T-helper 2 cell (primary cell): ENCODE measurements at places on chromosomes 3 and 15.

DNA sequence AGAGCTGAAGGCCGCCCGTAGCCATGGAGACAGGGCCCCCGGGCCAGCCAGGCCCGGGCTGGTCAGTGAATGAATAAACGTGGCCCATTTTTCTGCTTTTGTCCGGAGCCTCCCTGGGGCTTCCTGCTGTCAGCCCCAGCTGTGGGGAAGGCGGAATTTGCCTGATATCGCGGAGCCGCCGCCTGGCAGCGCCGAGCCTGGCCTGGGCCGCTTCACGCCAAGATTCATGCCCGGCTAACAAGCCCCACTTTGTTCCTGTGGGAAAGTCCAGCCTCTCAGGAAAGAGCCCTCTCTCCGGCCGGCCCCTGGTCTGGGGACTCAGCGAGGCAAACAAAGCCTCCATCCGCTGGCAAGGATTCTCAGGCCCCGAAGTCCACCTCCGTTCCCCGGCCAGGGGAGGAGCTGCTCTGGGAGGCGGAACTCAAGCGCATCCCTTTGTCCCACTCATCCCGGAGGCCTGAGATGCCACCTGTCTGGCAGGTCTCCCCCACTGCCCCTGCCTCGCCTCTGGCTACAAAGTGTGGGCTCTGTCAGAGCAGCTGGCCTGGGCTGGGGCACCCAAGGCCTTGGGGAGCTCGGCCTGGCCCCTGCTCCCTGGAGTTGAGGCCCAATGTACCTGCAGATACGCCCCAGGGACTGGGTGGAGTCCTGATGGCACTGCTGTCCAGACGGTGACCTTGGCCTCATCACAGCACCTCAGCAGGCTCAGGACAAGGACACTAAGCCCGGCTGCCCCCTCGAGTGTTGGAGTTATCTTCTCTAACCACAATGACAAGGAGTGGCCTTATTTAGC, 51.6 kb upstream of the SLC6A11 start:
- DNase-seq, result no peak

DNA sequence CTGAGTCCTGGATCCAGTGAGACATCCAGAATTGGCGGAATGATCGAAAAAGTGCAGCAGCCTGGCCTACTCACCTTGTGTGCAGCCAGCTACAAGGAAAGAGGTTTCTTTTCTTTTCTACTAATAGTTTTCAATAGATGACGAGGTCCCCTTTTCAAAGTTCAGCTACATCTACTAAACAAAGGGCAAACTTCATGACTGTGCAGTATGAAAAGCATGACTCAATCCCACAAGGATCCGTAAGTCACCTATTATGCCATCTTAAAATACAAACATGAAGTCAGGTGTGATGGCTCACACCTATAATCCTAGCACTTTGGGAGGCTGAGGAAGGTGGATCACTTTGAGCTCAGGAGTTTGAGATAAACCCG, 16.7 kb downstream of the MIX23 start:
- no peak for DNase-seq

- DNase-seq, result no peak
Measured at GRCh38 chr3:2372306-2372705, 273.6 kb downstream of the CNTN4 start.

- no peak for DNase-seq
Measured at GRCh38 chr3:12187448-12188327, 29.0 kb upstream of the TIMP4 start.

DNA sequence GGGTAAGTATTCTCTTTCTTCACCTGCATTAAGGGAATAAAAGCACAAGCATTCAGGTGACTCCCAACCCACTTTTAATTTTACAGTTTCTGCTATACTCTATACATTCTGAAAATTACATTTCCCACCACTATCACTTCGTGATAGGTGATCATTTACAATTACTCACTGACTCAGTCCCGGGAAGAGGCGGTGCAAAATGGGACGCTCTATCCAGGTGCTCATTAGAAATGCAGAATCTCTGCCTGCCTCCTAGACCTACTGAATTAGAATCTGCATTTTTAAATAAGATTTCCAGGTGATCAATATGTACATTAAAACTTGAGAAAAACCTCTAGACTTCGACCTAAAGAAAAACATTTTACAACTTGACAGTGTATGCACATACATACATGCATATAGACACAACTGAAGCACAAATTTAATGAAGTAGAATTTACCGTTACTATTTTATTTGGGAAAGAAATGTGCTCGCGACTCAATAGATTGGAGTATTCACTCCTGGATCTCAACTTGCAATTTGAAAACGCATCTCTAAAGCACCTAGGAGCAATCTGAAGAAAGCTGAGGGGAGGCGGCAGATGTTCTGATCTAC, 598 bp upstream of the TGFBR2 start:
- DNase-seq, result no peak

GRCh38 chr15:62977952-62978811, 64.4 kb upstream of the TPM1 start:
- no peak for DNase-seq

- peak; percentile 39 for DNase-seq
Measured at GRCh38 chr15:20645956-20646355, 104.4 kb upstream of the GOLGA6L6 start.

GRCh38 chr3:134798681-134799311, 3.7 kb downstream of the EPHB1 start:
- DNase-seq, result no peak

DNA sequence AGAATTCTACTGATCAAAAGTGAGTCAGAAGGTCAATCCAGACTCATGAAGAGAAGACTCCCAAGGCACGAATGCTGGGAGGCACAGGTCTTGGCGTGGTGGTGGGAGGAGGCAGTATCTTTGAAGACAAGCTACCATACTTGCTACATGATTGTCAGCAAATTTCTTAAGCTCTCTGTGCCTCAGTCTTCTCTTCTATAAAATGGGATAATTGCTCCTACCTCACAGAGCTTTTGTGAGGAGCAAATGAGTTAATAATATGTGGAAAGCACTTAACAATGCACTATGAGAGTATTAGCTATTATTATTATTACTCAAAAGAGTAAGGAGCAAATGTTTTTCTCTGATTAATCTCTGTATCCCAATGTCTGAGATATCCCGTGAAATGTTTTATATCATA, 36.2 kb downstream of the EHD4 start:
- DNase-seq, result no peak

GRCh38 chr3:11556851-11557644, 86.7 kb downstream of the VGLL4 start:
- DNase-seq, result no peak

DNA sequence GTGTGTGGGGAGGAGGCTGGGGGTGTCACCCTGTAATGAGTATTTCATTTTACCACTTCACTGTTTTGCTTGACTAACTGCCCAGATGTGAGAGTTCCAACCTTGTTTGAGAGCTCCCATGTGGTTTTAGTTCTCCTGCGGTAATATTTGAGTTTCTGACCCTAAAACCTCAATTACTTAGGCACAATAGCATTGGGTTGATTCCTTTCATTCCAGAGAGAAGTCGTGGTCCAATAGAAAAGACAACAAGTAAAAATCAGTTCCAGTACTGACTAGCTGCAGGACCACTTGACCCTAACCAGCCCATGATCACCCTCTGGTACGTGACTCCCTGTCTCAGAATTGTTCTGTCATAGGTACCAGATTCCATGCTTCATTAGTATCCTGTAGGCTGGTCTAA, 630.4 kb downstream of the CADM2 start:
- DNase-seq, result no peak

GRCh38 chr3:180352261-180352660, 249.7 kb upstream of the TTC14 start:
- no peak for DNase-seq

GRCh38 chr3:104723000-104723399, 643.7 kb upstream of the ALCAM start:
- no peak for DNase-seq

DNA sequence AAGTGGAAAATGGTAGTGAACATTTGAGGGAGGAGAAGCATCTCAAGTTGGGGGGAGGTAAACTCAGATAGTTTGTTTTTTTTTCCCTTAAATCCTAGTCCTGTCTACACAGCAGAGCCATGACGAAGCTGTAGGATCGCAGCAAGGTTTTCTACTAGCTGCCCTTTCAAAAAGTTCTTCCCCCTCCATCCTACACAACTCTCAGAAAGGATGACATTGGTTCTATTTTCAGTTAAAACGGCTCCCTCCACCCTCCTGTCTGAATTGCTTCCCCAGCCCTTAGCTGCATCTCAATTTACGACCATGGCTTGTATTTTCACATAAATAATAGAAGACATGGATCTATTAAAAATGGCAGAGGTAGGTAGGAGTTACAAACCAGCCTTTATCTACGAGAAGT, 2.2 kb downstream of the HOMER2 start:
- DNase-seq, result no peak

- DNase-seq, result no peak
Measured at GRCh38 chr3:75015280-75015679, 400.8 kb upstream of the CNTN3 start.

DNA sequence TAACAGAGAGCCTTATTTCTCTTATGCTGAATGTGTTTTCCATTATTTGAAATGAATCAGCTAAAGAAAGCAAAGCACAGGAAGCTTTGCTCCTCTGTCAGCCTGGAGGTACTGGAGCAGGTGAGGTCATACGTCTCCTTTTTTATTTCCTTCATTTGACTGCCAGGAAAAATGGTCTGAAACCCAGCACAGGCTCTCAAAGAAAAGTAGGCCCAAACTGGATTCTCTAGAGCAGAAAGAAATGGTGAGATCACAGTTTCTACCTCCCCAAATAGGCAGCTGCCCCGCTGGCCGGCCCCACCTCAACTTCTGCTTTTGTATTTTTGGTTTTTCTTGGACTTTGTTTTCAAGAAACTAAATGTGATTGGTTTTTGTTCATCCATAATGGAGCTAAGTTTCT, 95.1 kb downstream of the RPL39L start:
- no peak for DNase-seq

DNA sequence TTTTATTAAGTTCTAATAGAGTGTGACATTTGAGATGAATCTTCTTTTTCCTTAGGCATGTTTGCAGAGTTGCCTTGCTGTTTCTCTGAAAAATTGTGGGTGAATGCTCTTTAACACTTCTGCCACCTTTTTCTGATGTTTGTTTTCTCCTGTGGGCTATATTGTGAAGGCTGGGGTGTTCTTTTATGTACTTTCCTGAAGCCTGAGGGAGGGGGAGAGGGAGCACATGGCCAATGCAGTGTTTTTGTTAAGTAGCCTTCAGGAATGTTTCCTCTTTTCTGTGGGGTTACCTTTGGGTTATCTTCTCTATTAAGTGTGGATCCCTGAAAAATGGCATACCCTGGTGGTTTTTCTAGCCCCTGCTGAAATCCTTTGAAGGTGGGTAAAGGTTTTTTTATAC, 50.2 kb downstream of the CMC1 start:
- DNase-seq, result no peak

GRCh38 chr3:24519368-24520100, 24.9 kb upstream of the THRB start:
- DNase-seq, result no peak

- DNase-seq, result no peak
Measured at GRCh38 chr15:51576911-51577500, 45.6 kb downstream of the DMXL2 start.

DNA sequence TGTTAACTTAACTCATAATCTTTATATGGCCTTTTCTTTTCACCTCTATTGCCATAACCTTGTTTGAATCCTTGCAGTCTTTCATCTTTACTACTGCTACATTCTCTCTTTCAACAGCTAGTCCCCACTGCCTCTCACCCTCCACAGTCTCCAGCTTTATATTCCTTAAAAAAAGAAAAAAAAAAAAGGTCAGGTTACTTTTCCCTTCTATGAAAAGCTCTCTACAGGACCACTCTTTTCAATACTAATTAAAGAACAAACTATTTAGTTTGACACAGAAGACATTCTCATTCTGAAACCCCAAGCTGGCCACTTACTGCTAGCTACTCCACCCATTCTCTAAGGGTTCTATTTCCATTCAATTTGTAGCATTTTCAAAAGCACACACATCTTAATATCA, 25.6 kb downstream of the CADM2 start:
- DNase-seq, result no peak

DNA sequence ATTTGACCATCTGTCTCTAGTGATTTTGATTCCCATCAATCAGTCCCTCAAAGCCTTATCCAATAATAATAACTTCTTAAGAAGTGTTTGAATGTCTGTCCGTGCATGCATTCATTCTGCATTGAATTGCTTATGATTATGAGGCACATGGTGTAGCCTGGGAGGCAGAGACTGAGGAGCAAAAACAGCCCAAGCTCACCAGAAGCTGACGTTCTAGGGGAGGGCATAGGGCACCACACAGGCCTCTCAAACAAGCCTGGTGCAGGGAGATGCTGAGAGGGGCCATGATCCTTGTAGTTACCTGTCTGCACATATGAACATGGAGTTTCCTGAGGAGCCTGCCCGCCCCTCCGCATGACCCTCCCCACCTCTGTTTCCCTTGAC, 89.2 kb upstream of the POMGNT2 start:
- no peak for DNase-seq

GRCh38 chr15:41874736-41875135, 19.1 kb downstream of the SPTBN5 start:
- DNase-seq, result no peak

DNA sequence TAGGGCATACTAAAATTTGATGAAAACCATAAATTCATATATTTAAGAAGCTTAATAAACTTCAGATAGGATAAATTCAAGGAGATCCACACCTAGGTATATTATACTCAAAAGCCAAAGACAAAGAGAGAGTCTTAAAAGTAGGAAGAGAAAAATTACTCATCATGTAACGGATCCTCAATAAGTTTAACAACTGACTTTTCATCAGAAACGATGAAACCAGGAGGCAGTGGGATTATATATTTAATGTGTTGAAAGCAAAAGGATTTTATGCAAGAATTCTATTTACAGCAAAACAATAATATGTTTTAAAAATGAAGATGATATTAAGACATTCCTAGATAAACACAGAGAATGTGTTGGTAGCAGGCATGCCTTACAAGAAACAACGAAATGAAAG, 202.7 kb downstream of the OXSM start:
- DNase-seq, result no peak
